Thoracic aorta (tissue), 2 donors: ENCODE measurements at places on chromosomes 13 and 19.
A peak's percentile ranks its signal among the peaks of the same experiment; 100 is the strongest.

- no peak overlapping the region for H3K4me3 ChIP-seq
- DNase-seq = no peak
- no peaks in the 10 kb centered on the region for H3K4me1 ChIP-seq
- H3K27me3 ChIP-seq = no peaks in the 10 kb centered on the region
- H3K36me3 ChIP-seq = no peaks in the 10 kb centered on the region
Measured at GRCh38 chr13:109024611-109025010, 395.2 kb downstream of the MYO16 start.

GRCh38 chr13:23722726-23723453, 152.7 kb downstream of the TNFRSF19 start:
- H3K27me3 ChIP-seq = no peaks in the 10 kb centered on the region
- H3K27ac ChIP-seq = peak overlapping the region; percentile 34
- no peak overlapping the region for H3K4me3 ChIP-seq
- no peaks in the 10 kb centered on the region for H3K36me3 ChIP-seq
- peaks cover 29% of the 10 kb centered on the region for H3K4me1 ChIP-seq
- DNase-seq = no peak

GRCh38 chr13:83151308-83151660, 731.0 kb downstream of the SLITRK1 start:
- no peak overlapping the region for H3K4me3 ChIP-seq
- DNase-seq = no peak
- H3K4me1 ChIP-seq = no peaks in the 10 kb centered on the region
- H3K27me3 ChIP-seq = no peaks in the 10 kb centered on the region
- no peaks in the 10 kb centered on the region for H3K36me3 ChIP-seq

- no peak overlapping the region for H3K4me3 ChIP-seq
- H3K27ac ChIP-seq = no peak overlapping the region
- H3K36me3 ChIP-seq = no peaks in the 10 kb centered on the region
- H3K27me3 ChIP-seq = no peaks in the 10 kb centered on the region
Measured at GRCh38 chr13:95391362-95391761, 90.1 kb upstream of the ABCC4 start.

DNA sequence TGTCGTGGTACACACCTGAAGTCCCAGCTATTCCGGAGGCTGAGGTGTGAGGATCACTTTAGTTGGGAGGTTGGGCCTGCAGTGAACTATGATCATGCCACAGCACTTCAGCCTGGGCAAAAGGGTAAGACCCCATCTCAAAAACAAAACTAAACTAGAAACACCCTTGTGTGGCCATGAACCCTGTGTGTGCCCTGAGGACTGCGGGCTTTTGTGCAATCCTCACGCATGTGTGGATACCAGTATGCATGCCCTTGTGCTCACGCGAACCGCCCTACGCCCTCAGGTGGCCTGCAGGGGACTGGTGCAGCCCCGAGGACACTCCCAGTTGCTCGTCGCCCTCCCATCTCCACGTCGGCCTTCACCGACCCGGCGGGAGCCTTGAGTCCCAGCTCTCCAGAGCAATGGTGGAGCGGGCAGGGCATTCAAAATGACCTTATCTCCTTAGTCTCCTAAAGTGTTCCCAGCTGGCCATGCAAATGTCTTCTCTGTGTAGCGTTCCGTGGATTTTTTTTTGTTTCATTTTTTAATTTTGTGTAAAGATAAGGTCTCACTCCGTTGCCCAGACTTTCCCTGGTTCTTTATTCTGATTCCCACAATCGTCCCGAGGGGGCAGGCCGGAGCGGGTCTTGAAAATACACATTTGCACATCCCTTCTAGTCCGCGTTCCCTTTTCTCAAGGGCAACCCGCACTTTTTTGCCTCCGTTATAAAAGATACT, 868 bp upstream of the EGLN2 start:
- H3K27ac ChIP-seq = peak overlapping the region; percentile 87
- peaks cover 3% of the 10 kb centered on the region for H3K36me3 ChIP-seq
- peak overlapping the region; percentile 73 for H3K4me3 ChIP-seq
- no peaks in the 10 kb centered on the region for H3K27me3 ChIP-seq
- H3K4me1 ChIP-seq = peaks cover 46% of the 10 kb centered on the region
